ENCODE measurements at places on chromosomes 11 and 22.
A peak's percentile ranks its signal among the peaks of the same experiment; 100 is the strongest.

- DNase-seq = peak; percentile 9
Measured at GRCh38 chr11:125591649-125592304, 875 bp upstream of the STT3A start.

DNA sequence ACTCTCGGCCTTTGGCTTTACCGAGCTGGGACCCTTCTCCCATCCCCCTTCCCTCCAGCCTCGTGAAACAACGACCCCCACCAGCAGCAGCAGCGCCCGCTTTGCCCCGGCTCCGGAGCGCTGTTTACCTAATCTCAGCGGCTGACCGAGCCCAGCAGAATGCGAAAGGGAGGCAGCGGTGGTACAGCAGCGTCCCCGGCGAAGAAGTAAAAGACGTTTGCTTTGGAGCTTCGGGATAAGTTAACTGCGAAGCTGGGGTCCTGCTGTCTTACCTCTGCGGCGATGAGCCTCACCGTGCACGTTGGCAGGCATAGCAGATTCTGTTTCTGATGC lies 2.0 kb upstream of the LARGE1 start:
- no peak for DNase-seq

GRCh38 chr11:69642549-69642912 lies 1.6 kb downstream of the CCND1 start:
- DNase-seq = peak; percentile 9

GRCh38 chr22:28186641-28187040 lies 267.6 kb upstream of the PITPNB start:
- no peak for DNase-seq

DNA sequence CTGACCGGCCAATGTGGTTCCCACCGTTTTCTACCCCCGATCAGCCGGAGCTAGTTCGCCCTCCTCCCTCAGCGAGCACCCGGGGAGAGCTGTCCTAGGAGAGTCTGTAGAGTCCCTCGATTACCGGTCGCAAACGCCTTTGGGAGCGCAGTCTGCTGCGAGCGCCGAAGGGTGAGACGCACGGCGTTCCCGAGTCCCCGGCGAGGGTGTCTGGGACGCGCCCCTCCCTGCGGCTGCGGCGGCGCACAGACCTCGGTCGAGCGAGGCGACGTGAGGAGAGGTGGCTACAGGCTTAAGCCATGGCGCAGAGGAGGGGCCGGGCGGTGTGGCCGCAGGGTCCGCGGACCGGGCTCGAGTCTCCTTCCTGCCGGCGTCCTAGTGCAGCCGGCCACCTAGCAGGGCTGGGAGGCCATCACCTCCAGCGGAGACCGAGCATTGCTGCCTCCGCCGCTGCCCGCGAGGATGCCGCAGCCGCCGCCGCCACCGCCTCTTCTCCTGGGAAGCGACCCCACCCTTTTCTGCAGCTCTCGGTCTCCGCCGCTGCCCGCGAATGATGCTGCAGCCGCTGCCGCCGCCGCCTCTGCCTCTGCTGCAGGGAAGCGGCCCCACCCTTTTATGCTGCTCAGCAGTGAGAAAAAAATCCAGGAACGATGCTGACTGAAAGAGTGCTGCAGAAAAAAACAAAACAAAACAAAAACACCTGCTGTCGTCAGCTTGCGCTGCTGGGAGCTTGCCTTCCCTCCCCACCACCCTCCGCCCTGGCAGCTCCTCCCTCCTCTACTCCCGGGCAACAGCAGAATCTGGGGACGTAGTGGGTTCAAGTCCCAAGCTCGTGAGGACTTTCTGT lies at the start of gene MAP6:
TSS of gene MAP6 (minus strand) at position 588 of the 847 bp plus-strand sequence. CDS start 669 bp downstream, outside the sequence.
- DNase-seq = no peak

DNA sequence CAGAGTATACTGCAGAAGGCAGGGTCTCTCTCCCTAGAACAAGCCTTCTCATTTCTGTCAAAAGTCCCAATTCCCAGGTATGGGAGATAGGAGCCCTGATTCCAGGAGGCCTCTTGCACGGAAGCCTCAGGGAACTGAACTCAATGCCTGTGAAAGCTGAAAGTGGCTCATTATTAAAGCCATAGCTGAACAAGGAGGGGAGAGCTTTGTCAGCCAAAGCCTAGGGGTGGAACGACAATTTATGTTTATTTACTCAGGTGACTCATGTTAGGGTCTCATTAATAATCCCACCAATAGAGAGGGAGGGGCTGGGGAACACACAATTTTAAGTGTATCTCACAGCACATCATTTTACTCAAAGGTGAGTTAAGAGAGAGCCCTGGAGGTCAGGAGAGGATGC lies 44.9 kb downstream of the DSCAML1 start:
- DNase-seq = no peak

All from T follicular helper cell (primary cell).